ENCODE measurements at places on chromosomes 16 and 17. TPM values are rescaled to one million over a fixed set of nuclear protein-coding genes. Genes with fewer than 3 reads are reported as not detected.
A peak's percentile ranks its signal among the peaks of the same experiment; 100 is the strongest.

- DNase-seq = no peak
- H3K4me1 ChIP-seq = no peaks in the 10 kb centered on the region
- no peaks in the 10 kb centered on the region for H3K36me3 ChIP-seq
- no peaks in the 10 kb centered on the region for H3K27me3 ChIP-seq
- H3K4me3 ChIP-seq = no peak overlapping the region
These were observed 201.5 kb upstream of the CPHXL start for GRCh38 chr16:75927810-75928209.

DNA sequence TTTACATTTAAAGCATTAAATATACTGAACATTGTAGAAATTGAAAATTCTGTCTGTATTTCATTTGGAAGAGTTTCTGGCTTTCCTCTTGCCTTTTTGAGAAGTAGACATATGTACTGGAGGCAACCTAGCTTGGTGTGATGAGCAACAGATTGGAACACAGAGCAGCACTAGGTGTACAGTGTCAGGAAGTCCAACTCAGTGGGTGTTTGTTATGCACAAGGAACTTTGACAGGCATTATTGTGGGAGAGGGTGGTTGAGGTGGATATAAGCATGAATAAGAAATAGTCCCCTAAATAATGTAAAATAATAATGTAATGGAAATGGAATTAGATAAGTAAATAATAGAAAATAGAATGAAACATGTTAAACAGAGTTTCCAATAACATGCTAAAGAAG lies 58.1 kb downstream of the PPM1E start:
- DNase-seq = no peak
- H3K27ac ChIP-seq = no peak overlapping the region
- H3K36me3 ChIP-seq = no peaks in the 10 kb centered on the region
- no peaks in the 10 kb centered on the region for H3K4me1 ChIP-seq

DNA sequence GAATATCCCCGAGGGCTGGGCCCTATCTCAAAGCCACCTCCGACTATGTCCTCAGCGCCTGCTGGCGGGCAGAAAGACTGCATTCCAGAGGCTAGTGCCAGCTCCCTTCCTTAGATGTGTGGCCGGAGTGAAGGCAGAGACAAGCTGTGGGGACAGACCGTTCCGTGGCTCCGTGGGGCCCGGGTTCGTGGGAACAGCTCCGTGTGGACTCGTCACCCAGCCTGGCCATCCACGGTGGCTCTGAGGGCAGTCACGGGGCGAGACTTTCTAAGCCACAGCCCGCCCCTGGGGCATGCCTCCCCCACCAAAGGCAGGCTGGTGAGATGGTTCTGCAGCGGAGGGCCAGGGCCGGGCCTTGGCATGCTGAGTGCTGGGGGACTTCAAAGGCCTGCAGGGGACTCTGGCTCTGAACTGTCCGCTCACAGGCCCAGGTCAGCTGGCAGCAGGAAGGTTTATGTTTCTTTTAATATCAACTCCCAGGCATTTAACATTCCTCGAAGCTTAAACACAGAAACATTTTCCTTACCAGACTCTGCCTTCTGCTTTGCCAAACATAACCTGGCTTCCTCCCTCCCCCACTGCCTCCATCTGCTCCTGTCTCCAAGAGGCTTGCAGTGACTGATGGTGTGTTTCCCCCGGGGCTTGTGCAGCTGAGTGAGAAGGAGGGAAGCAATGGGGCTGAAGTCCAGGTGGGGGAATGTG lies 50.4 kb downstream of the TIMM22 start:
- H3K27ac ChIP-seq = no peak overlapping the region
- no peak overlapping the region for H3K4me3 ChIP-seq
- H3K36me3 ChIP-seq = no peaks in the 10 kb centered on the region
- H3K27me3 ChIP-seq = no peaks in the 10 kb centered on the region

DNA sequence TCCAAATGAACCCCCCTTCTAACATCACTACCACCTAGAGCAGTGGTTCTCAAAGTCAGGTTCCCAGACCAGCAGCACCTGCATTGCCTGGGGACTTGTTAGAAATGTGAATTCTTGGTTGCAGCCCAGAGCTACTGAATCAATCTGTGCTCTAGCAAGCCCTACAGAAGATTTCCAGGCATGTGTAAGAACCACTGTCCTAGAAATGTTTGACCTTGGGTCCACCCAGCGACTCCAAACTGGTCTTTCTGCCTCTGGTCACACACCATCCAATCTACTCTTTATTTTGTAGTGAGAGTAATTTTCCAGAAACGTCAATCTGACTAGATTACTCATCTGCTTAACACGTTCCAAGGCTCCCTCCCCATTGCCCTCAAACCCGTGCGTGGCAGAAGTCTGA lies 169.9 kb downstream of the HAPSTR1 start:
- no peak overlapping the region for H3K4me3 ChIP-seq

DNA sequence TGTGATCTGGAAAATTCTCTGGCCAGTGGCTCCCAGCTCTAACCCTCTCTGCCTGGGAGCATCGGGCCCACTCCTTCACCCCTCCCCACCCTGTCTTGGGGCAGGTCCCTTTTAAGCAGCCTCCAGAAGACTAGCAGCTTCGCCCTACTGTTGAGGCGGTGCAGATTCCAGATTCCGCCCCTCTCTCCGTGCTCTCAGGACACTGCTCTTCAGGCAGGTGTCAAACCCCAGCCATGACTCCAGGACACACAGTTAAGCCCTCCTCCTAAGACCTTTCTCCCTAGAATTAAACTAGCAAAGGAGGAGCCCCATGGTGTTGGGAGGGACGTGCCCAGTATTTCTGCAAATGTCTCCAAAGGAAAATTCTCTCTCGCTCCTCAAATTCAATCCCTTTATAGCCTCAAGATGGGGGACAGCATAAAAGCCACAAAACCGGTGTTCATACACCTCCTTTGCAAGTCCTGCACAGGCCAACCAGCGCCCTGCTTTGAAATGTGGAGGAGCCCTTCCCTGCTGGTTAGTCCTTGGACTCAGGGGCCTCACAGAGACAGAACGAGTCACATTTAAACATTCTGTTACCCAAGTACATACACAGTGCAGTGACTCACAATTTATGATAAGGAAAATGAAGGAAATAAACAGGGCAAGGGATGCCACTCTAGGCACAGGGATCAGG lies 7.2 kb downstream of the LPO start:
- no peak for DNase-seq
- H3K4me1 ChIP-seq = peaks cover 7% of the 10 kb centered on the region
- H3K27ac ChIP-seq = no peak overlapping the region
- no peaks in the 10 kb centered on the region for H3K27me3 ChIP-seq
- H3K4me3 ChIP-seq = no peak overlapping the region
- no peaks in the 10 kb centered on the region for H3K36me3 ChIP-seq

GRCh38 chr16:78170494-78170933 lies 71.1 kb downstream of the WWOX start:
- H3K4me3 ChIP-seq = no peak overlapping the region
- no peaks in the 10 kb centered on the region for H3K4me1 ChIP-seq
- no peak for DNase-seq
- H3K27ac ChIP-seq = no peak overlapping the region

DNA sequence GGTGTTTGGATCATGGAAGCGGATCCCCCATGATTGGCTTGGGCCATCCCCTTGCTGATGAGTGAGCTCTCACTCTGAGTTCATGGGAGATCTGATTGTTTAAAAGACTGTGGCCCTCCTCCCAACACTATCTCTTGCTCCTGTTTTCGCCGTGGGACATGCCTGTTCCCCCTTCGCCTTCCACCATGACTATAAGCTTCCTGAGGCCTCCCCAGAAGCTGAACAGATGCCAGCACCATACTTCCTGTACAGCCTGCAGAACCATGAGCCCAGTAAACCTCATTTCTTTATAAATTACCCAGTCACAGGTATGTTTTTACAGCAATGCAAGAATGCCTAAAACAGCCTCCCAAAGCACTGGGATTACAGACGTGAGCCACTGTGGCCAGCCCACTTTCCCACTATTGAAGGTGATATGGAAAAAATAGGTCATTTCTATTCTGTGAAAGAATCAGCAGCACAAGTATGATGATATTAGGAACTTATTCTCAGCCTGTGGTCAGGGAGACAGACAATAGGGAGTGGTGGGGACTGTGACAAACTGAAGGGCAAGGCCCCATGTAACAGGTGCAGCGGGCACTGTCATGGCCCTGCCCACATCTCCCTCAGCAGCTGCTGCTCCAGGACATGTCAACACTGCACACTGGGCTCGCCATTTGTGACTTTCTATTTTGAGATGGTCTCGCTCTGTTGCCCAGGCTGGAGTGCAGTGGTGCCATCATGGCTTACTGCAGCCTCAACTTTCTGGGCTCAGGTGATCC lies 33.7 kb upstream of the LITAF start:
- no peak overlapping the region for H3K27ac ChIP-seq
- H3K27me3 ChIP-seq = no peaks in the 10 kb centered on the region
- no peak overlapping the region for H3K4me3 ChIP-seq

GRCh38 chr16:15594711-15595320 lies 48.1 kb downstream of the MARF1 start:
- no peaks in the 10 kb centered on the region for H3K36me3 ChIP-seq
- no peak overlapping the region for H3K4me3 ChIP-seq

DNA sequence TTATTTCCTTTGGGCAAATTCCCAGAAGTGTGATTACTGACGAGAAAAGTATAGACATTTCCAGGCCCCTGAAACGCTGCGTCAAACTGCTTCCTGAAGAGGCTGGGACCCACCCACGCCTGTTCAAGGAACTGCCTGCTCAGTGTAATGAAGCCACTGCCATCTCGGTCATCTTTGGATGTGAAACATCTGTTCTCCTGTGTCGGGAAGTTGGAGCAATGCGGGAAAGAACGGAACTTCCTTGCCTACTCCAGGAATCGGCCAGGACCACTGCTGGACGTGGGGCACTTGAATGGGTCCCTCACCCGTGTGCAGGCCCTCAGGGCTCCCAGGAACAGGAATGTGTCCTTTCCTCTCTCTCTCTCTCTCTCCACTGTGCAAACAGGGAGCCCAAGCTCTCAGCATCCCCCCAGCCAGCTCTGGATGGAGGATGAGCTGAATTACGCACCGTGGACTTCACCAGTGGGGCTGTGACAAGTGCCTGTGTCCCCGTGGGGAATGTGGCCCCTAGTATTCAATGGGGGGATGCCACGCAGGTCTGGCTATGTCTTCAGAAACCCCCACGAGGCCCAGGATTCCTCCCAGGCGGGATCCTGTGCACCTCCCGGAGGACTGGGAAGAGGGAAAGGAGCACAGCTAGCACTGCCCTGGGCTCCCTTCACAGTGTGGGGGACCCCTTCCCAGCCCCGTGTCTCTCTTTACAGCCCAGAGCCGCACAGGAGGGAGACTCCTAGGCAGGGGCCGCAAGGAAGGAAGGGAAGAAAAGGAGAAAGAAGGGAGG lies 18.3 kb upstream of the LITAF start:
- H3K27me3 ChIP-seq = no peaks in the 10 kb centered on the region
- peak; percentile 62 for DNase-seq
- H3K4me1 ChIP-seq = no peaks in the 10 kb centered on the region
- no peaks in the 10 kb centered on the region for H3K36me3 ChIP-seq
- H3K4me3 ChIP-seq = no peak overlapping the region

GRCh38 chr16:1167276-1168107 lies 14.6 kb downstream of the CACNA1H start:
- no peak overlapping the region for H3K4me3 ChIP-seq
- no peak overlapping the region for H3K27ac ChIP-seq
- H3K4me1 ChIP-seq = no peaks in the 10 kb centered on the region
- H3K36me3 ChIP-seq = no peaks in the 10 kb centered on the region
- no peak for DNase-seq

GRCh38 chr17:44827863-44828262 lies 2.2 kb downstream of the GJC1 start:
- DNase-seq = no peak
- H3K27ac ChIP-seq = no peak overlapping the region
- H3K4me1 ChIP-seq = peaks cover 5% of the 10 kb centered on the region
- no peak overlapping the region for H3K4me3 ChIP-seq
- no peaks in the 10 kb centered on the region for H3K36me3 ChIP-seq
- peaks cover 42% of the 10 kb centered on the region for H3K27me3 ChIP-seq

- no peaks in the 10 kb centered on the region for H3K36me3 ChIP-seq
- H3K4me1 ChIP-seq = no peaks in the 10 kb centered on the region
- H3K4me3 ChIP-seq = no peak overlapping the region
These were observed 207.8 kb upstream of the WSCD1 start for GRCh38 chr17:5862395-5862794.

DNA sequence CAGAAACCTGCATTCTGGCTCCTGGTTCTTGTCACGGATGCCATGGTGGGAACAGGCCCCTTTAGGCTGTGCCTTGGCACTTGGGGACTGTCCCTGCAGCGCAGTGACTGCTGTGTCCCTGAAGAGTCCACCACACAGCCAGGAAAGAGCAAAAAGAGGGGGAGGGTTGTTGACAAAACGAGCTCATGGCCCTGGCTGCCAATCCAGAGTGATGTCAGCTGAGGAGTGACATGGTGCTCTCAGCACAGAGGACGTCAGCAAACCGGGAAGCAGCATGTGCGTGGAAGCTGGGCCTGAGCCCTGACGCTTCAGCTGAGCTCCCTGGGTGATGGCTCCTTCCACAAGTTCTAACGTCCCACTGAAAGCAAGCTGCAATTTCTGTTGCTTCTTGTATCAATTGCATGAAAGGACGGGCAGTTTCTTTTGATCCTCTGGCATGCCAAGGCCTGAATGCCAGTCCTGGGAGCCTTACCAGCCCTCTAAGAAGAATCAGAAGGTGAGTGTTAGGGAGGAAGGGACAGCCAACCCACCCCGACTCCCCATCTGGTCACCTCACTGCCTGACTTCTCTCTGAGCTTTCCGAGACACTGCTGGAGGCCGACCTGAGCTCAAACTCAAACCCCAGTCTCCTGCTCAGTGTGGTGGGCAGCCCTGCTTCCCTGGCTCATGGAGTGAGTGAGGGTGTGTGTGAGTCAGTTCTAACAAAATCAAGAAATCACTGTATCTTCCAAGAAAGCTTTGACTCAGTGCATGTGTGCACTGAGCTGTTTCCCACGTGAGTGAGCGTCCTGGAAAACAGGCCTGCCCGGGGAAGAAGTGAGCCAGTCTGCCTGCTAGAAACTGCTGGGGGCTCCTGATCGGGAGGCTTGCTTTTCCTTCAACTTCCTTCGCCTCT lies 14.7 kb upstream of the WNT3 start:
- H3K27me3 ChIP-seq = peaks cover 5% of the 10 kb centered on the region
- no peaks in the 10 kb centered on the region for H3K4me1 ChIP-seq
- no peak overlapping the region for H3K4me3 ChIP-seq
- no peaks in the 10 kb centered on the region for H3K36me3 ChIP-seq
- H3K27ac ChIP-seq = no peak overlapping the region

GRCh38 chr17:29483503-29483902 lies 83.3 kb downstream of the ABHD15 start:
- no peak for DNase-seq
- H3K36me3 ChIP-seq = peaks cover 4% of the 10 kb centered on the region
- no peaks in the 10 kb centered on the region for H3K4me1 ChIP-seq
- H3K27ac ChIP-seq = no peak overlapping the region
- H3K27me3 ChIP-seq = no peaks in the 10 kb centered on the region

Gene CYGB
- 9.9 TPM for total RNA-seq

Gene ZNF597
- total RNA-seq = 1.7 TPM

Gene GAST
- not detected for total RNA-seq

Gene IRX5
- 0.17 TPM for total RNA-seq

Measured in colonic mucosa (tissue), 4 donors.